ENCODE measurements at places on chromosomes 3 and 15.

DNA sequence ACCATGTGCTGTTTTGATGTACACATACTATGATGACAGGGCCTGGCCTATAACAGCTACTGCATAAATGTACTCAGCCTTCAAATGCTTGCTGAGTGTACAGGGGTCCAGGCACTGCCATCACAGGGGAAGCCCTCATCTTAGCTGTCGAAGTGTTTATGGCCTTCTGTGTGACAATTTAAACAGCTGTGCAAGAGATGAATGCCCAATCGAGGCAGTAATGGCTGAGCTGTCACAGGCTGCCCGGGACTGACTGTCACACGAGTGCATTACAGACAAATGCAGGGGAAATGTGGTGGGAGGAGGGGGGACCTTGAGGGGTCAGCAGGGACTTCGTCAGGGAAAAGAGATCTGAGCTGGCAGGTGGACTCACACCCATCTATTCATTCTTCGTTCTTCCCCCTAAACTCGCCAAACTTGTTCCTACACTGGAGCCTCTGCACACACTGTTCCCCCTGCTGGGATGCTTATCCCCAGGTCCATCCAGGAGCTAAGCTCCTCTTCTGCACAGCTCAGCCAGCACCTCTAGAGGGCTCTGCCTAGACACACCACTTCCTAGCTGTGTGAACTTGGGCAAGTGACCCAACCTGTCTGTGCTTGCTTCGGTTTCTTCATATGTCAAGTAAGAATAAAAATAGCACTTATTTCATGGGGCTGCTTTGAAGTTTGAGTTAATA is 156.2 kb upstream of the IQSEC1 start:
- DNase-seq = no peak

DNA sequence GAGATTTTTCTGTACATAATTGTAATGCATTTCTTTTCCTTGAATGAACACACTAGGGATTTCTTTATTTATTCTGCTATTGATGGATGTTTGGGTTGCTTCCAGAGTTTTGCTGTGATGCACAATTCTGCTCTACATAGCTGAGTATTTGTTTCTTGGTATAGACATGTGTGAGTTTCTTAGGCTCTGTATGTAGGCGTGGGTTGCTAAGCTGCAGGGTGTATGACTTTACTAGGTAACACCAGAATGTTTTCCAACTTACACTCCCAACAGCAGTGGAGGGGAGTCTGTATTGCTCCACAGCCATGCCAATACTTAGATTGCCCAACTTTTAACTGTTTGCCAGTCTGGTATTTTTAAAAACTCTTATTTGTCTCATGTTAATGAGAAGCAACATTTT is 155.5 kb upstream of the TNIK start:
- no peak for DNase-seq

DNA sequence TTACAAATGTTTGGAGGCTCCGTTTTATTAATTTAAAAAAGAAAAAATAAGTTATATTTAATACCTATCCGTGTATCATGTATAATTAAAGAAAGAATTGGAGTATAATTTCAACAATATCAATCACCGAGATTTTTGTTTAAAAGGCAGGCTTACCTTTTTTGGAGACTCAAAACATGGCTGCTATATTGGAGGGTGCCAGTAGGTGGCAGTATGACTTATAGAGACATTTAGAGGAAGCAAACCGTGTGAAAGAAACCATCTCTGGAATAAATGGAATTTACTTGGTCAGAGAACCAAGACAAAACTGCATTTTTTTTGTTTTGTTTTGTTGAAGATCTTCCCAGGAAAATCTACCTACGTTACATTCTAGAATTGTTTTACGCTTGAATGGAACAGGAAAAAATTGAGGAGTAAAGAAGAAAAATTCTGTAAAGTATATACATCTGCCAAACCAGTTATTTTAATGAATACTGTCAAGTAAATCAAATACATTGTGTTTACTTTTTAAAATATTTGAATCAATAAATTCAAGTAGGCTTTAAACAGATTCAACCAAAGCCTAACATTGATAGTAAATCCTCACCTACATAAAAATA is 802.6 kb upstream of the ALCAM start:
- peak; percentile 47 for DNase-seq

DNA sequence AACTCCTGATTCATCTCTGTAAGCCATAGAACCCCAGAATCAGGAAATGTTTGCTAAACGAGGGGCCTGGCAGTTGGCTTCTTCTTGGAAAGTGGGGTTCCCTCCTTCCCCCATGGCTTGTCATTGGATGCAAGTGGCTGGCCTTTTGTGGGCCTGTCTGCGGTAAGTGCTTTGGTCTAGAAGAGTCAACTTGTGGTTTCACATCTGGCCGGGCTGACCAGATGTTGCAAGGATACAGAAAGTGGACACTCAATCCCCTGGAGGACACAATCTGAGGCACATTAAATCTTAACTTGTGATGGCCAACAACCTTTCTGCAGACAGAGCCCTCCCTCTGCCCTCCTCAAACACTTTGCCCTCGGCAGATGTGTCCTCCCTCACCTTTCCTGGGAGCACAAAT is 1.1 kb downstream of the FAH start:
- no peak for DNase-seq

DNA sequence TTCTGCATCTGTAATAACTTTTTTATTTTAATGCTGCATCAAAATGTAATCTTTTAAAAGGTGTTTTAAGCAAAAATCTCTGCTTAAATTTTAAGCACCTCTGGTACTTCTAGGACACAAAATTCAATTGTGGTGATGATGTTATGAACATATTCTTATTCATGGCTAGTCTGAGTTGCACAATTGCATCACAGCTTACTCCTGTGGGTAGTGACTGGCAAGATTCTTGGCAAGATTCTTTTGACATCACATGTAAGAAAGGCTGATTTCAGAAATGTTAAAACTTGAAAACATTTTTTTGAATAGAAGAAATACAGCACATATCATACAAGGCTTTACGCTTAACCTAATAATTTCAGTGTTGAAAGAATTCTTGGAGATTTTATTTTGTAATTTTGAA is 35.7 kb downstream of the IQCH start:
- DNase-seq = no peak

DNA sequence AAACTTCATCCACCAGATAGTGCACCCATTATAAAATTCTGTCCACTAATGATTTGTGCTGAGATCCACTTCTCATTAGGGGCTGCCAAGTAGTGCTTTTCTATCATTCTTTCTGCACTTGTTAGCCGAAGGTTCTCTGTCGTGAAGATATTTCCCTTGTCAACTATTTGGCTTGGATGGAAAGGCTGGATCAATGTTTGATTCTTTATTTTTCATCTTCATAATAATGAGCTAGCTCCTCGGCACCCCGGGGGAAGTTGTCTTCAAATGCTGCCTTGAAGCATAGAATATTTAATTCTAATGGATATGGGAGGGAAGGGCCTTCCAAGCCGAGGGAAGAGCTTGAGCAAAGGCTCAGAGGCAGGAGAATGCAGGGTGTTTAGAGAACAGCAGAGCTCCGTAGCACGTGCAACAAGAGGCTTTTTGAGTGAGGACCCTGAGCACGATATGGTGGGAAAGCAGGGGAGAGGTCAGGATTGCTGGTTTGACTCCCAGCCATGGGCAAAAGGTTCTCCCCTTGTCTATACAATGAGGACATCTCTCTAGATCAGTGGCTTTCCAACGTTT is 16.3 kb upstream of the MUC20 start:
- no peak for DNase-seq

GRCh38 chr15:99593070-99593469 is 27.3 kb downstream of the MEF2A start:
- no peak for DNase-seq

DNA sequence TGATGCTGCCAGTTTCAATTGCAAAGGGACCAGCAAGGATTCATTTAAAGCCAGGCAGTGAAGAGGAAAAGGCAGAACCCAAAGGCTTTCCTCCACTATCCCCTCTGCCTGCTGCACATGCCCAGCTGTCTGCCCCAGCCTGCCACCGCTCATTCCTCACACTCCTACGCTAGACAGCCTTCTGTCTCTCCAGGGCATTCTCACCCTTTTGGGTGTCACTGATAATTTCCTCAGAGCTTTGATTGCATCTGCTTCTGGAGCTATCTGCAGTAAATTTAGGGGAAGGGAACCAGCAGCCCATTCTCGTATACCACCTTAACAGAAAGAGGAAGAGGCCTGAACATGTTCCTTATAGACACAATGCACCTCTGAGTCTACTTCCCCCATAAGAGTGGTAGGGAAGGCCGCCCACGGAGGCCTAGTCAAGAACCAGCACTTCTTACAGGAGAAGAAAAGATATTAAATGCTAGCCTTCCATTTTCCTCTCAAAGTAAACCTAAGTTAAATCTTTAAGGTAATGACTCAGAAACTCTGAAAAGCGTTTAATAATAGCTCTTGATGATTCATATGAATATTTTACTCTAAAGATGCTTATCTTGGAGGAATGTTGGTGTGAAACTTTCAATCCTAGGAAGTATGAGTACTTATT is 20.9 kb downstream of the NUDT16 start:
- no peak for DNase-seq

DNA sequence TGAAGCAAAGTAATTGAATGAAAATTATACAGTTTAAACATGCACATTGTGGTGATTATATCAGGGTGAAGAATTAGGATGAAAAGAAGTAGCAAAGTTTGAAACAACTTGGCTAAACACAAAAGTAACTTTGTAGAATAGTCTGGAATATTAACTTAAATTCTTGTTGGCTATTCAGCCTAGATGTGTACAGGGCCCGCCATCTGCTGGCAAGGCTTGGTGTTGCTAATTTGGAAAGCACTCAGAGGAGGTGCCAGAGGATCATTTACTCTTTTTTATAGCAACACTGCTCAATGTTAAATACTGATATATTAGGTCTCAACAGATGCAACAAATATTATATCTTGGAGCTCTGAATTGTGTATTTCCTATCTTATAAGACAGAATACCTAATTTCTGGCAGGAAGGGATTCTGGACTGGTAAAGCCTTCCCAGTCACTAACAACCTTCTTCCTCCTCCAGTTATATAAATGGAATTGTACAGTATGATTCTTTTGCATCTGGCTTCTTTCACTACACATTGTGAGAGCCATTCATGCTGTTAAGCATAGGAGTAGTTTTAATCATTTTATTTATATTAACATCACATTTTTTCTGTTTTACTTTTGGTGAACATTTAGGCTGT is 36.1 kb downstream of the TTC23 start:
- peak; percentile 37 for DNase-seq

GRCh38 chr3:58857402-58857801 is 190.8 kb upstream of the FAM3D start:
- DNase-seq = no peak

GRCh38 chr15:99105514-99106341 is 848 bp downstream of the SYNM start:
- DNase-seq = no peak

GRCh38 chr15:63901912-63902670 is 68.3 kb upstream of the HERC1 start:
- no peak for DNase-seq

GRCh38 chr3:8416965-8417364 is 84.7 kb upstream of the LMCD1 start:
- no peak for DNase-seq

DNA sequence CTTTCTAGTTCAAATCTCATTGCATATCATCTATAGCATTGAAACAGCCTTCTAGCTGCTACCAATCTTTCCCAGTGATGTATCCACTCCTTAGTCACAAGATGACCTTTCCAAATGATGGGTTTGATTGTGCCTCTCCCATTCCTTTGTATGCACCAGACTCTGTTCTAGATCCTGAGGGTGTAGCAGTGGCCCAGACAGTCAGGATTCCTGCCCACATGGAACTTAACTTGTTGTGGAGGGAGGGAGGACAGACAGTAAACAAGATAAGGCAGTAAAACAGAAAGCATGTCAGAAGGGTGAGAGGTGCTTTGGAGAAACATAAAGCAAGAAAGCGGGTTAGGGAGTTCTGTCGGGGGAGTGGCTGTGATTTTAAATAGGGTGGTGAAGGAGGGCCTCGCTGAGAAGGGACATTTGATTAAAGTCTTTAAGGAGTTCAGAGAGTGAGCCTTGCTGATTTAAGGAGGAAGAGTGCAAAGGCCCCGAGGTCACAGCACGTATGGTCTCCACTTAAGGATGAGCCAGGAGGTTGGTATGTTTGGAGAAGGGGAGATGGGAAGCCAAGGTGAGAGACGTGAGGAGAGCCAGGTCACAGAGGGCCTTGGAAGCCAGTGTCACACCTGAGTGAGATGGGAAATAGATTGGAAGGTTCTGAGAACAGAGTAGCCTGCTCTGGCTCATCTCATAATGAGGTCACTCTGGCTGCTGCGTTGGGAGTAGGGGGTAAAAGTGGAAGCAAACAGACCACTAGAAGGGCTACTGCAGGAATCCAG is 38.3 kb downstream of the FAM43A start:
- no peak for DNase-seq

DNA sequence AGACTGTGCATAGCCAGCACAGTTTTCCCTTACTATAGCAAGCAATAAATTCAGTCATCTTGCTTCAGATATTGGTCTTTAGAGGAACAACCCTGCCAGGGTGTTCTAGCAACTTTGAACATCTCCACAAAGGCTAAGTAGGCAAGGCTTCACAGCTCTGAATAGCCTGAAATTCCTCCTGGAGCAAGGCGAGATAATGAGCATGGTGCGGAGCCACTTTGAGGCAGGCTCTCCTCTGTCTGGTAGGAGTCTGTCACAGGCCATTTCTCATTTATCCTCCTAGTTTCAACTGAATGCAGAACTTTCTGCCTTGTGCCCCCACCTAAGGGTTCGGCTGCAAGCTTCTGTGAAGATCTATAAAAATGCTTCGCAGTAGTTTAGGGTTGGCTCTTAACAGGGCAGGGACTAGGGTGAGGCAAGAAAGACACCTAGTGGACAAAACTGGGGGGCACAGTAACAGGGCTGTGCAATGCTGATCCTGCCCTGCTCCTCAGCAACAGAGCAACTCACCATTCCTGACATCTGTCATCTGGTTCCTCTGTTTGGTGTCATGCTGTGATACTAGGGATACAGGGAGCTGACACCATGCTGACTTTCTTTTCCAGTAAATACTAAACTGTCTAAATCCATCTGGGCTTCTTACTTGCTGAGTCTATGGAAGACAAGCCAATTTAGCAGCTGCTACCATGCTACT is 16.6 kb upstream of the EHHADH start:
- no peak for DNase-seq

Data from effector CD4-positive, alpha-beta T cell (primary cell).